ENCODE measurements at places on chromosomes 6 and 20. TPM values are rescaled to one million over a fixed set of nuclear protein-coding genes. Genes with fewer than 3 reads are reported as not detected.

TXLNB gene
- total RNA-seq = 1.2 TPM

GNRH2 gene
- not detected for total RNA-seq

RBPJL gene
- not detected for total RNA-seq

PLEKHG1 gene
- 13.8 TPM for total RNA-seq

SYCP2 gene
- 4.2 TPM for total RNA-seq
